ENCODE measurements at places on chromosomes 2 and 18.
A peak's percentile ranks its signal among the peaks of the same experiment; 100 is the strongest.

DNA sequence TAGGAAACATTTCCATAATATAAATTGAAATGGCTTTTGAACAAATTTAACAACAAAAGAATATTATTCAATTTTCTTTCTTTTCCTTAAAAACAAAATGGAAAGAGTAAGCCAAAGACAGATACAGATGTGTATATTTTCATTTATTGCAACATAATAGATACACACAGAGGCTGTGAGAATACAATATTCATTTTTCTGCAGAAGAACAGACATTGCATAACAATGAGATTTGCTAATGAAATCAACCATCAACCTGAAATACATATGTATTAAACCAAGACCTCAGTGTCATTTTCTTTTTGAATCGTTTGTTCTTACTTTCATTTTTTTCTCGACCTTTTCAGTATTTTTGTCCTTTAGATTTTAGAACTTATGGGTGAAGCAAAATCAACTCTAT lies 95.1 kb downstream of the BAZ2B start:
- no peak for DNase-seq

DNA sequence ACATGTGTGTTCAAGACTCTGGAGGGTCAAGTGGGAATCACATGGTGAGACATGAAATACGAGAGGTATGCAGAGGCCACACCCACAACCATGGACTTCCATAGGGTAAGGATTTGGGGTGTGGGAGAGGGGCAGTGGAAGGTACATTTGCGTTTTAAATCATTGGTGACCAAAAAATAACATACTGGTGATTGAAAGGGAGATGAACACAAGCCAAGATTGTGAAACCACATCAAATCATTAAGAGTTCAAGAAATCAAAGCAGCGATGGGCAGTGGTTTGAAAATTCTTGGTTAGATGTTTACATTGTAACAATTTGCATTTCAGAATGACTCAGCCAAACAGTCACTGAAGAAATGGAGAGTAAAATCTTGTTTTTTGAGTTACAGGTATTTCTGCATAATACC lies 1.9 kb upstream of the CABYR start:
- DNase-seq: no peak

- DNase-seq: peak; percentile 9
Measured at GRCh38 chr2:3780477-3781402, 77.4 kb downstream of the DCDC2C start.

DNA sequence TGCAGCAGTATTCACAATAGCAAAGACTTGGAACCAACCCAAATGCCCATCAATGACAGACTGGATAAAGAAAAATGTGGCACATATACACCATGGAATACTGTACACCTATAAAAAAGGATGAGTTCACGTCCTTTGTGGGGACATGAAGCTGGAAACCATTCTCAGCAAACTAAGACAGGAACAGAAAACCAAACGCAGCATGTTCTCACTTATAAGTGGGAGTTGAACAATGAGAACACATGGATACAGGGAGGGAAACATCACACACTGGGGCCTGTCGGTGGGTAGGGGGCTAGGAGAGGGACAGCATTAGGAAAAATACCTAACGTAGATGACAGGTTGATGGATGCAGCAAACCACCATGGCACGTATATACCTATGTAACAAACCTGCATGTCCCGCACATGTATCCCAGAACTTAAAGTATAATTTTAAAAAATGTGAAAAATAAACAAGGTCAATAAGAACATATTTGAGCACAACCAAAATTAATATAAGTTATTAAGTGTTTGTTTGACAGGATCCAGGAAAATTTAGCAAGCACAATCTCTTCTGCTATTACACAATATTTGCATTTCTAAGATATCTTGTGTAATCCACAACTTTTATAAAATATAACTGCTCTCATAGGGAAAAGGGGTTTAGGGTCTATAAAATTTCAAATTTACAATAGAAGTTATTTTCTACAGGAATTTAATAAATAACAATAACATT lies 22.9 kb downstream of the CCBE1 start:
- DNase-seq: no peak

DNA sequence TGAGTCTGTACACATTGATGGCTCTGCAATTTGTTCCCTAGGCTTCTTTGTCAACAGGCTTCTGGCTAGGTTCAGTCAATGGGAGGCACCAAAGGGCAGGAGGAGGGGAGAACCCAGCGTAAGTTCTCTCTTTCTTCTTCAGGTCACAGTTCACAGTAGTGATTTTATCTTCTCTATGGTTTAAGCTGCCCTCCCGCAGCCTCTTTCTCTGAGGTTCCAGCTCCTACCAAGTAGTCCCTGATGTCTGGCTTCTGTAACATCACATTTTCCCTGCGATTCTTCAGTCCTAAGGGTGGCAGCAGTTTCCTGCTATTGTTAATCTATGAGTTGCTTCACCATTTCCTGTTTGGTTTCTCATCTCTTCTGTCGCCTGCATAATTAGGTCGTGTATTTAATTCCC lies 107.4 kb downstream of the CPO start:
- DNase-seq: peak; percentile 30

GRCh38 chr18:55351980-55352714 lies 235.8 kb downstream of the TCF4 start:
- DNase-seq: no peak

DNA sequence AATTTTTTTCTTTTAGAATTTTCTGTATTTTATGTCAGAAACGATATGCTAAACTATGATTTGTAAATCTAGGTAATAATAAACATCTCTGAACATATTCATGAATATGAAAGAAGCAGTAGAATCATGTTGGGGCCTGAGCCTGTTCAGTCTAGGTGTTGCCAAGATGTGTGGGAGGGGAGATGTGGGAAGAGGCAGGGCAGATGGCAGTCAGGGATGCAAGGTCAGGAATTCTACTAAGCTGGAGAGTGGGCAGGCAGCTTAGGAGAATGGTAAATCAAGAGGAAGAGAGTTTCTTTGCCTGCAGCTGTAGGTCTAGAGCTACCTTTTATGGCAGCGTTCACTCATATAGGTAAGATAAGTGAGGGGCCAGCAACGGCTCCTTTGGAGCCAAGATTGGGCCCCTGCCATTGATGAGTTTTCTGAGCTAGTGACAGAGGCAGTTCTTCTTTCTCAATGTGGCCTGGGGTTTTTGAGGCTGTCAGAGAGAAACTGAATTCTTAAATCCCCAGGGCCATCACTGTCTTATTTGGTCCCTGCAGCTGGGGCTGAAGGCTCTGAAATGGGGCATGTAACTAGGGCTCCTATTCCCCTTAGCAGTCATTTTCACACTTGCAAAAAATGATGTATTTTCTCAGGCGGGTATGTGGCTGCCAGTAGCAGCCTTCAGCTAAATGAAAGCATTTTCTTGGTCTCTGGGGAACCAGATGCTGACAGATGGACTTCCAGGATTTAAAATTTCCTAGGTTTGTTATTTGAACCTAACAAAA lies 232.8 kb downstream of the PIK3C3 start:
- DNase-seq: no peak

- no peak for DNase-seq
Measured at GRCh38 chr2:166413255-166413654, 37.5 kb upstream of the SCN9A start.

- DNase-seq: no peak
Measured at GRCh38 chr2:24489465-24490180, 1.4 kb upstream of the NCOA1 start.

- no peak for DNase-seq
Measured at GRCh38 chr2:204454672-204455380, 90.4 kb upstream of the PARD3B start.

GRCh38 chr2:86393521-86394491 lies 47.4 kb upstream of the KDM3A start:
- DNase-seq: no peak

- no peak for DNase-seq
Measured at GRCh38 chr2:232655392-232655791, 22.0 kb downstream of the EFHD1 start.
